Stimulated activated CD8-positive, alpha-beta memory T cell treated with anti-CD3 and anti-CD28 coated beads, Interleukin-15, amount 100 ng/mL, for 4 hours (primary cell): ENCODE measurements at places on chromosomes 12 and 14.

- no peak for DNase-seq
Observed at GRCh38 chr14:56903304-56903969, 93.2 kb upstream of the OTX2 start.

- DNase-seq: no peak
Observed at GRCh38 chr12:57890191-57891115, 43.9 kb upstream of the CTDSP2 start.

GRCh38 chr12:109475993-109476806 lies 900 bp downstream of the KCTD10 start:
- no peak for DNase-seq

DNA sequence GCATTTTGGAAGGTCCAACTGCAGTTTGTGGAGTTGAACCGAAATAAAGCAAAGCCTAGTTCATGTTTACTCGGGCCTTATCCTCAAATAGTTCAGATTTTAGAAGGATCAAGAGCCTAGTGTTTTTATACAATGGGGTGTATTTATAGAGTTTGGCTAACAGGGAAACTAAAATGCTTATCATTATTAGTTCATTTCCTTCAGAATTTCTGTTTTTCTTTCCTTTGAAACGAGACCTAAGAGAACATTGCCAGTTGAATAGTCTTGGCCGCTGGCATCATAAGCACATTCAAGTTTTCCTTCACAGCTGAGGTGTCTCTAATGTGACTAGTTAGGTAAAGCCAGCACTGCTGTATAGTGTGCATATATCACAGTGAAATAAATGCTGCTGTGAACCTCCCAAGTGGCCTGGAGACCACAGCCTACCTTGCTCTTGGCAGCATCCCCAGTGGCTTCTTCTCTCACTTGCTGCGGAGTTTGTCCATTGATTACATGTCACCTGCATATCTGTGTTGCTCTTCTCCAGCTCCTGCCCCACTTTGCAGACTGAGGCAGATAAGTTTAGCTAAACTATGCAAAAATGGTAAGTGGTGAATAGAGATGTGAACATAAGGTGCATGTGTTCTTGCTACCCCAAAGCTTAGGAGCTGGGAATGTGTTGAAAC lies 88.8 kb downstream of the ANO6 start:
- no peak for DNase-seq

DNA sequence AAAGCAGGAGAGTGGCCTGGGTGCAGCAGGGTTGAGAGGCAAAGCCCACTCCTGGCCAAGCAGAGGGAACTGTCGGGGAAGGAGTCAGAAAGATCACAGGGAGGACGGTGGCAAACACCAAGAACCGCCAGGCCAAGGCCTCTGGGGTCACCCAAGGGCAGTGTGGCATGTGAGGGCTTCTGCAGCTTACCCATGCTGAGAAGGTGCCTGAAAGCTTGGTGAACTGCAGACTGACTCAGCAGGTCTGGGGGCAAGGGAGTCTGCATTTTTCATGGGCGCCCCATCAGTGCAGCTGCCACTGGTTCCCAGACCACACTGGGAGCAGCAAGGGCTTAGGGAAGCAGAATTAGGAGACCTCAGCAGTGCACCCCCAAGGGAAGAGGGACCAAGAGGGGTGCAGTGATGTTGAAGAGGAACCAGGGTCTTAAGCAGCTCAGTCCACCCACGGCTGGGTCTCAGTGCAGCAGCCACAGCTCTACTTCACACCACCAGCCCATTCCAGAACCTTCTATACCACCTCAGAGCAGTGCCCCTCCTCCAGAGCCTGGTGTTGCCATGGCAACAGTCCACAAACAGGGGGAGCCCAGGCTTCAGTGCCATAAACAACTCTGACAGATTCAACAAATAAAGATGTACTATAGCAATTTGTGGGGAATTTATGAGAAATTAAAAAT lies 59.4 kb downstream of the ITPK1 start:
- no peak for DNase-seq

DNA sequence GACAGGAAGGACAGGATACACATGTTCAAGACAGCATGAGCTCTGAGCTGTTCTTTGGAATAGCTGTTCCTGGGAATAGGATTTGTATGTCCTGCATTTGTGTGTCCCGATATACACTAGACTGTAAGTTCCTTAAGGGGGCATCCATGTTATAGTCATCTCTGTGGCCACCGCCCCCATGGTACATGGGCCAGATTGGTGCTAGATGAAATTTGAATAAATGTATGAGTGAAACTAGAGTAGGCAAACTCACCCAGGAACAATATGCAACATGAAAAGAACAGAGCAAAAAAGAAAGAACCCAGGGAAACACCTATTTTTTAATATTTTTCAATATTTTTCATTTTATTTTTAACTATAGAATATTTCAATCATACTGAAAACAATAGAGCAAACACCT lies 25.1 kb upstream of the KRT77 start:
- no peak for DNase-seq

- no peak for DNase-seq
Observed at GRCh38 chr14:43532825-43533416, 974.2 kb downstream of the FSCB start.

DNA sequence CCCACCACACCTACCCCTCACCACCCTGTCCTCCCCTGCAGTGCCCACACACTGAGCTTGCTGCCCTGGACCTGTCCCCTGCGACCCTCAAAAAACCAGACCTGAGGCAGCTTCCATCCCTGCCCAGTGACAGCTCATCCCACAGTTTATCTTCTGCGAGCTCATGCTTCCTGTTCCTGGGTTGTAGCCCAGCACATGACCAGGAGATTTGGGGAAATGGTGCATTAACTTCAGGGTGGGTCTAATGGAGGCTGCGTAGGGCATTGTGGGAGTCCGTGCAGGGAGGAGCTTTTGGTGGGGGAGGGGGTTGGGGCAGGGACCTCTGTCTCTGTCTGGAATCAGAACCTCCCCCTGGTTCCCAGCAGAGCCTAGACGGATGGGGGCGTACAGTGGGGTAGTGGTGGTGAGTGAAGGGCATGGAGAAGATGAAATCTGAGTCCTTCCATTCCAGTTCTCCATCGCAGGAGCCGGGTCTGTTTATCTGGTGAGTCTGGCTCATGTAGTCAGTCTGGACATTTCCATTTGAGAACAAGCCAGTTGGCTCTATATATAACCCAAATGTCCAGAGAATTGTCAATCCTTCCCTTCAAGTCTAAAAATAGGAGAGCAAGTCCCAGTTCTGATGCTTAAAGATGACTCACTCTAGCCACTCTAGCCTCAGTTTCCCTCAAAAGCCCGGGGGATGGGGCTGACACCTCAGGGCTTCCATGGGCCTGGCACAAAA lies 270.9 kb downstream of the CACNA1C start:
- no peak for DNase-seq

- no peak for DNase-seq
Observed at GRCh38 chr14:34203251-34203722, 252.4 kb upstream of the EGLN3 start.

- DNase-seq: no peak
Observed at GRCh38 chr14:104885031-104885972, 20.2 kb downstream of the CEP170B start.

- no peak for DNase-seq
Observed at GRCh38 chr14:37138898-37139297, 33.5 kb downstream of the SLC25A21 start.

GRCh38 chr12:131217024-131217586 lies 263.4 kb downstream of the ADGRD1 start:
- DNase-seq: no peak

GRCh38 chr12:42853370-42854140 lies 264.0 kb upstream of the PRICKLE1 start:
- no peak for DNase-seq

DNA sequence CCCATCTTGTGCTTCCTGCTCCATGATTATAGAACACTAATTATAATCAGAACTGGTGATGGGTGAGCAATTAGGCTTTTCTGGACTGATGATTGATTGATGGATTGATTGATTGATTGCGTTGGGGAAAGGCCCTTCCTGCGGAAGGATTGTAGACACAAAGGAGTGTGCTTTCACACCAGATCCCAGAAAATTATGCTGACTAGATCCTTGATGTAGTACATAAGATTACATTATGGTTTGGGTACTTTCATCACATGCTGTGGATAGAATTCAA lies 8.4 kb downstream of the PELI2 start:
- DNase-seq: no peak

- no peak for DNase-seq
Observed at GRCh38 chr14:96888158-96888557, 91.0 kb downstream of the VRK1 start.

GRCh38 chr14:68000511-68000910 lies 180.9 kb downstream of the RAD51B start:
- DNase-seq: no peak

- no peak for DNase-seq
Observed at GRCh38 chr14:74915826-74916225, 7.2 kb downstream of the RPS6KL1 start.

DNA sequence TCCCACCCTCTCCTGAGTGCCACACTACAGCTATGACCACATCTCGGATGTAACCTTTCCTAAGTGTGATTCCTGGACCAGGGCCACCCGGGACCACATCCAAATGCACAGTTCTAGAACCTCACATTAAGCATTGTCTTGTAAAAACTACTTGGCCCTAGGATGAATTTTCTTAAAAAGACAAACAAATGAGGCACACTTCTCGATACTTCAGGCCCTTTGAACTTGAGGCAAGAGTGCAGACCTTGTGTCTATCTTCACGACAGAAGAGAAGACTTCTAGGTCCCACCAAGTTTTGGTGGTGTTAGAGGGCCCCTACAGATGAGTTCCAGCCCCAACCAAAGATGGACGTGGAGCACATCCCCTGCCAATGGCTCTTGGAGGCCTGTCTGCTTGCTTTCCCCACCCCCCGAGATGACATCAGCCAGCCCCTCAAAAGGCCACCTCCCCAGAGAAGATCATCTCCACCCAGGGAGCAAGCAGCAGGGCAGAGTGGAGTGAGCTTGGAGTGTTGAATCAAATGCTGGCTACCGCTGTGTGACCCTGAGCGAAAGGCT lies 9.3 kb downstream of the ISCU start:
- no peak for DNase-seq

- DNase-seq: no peak
Observed at GRCh38 chr12:103712216-103712615, 125.1 kb downstream of the STAB2 start.

GRCh38 chr12:27179400-27180214 lies 64.5 kb upstream of the STK38L start:
- no peak for DNase-seq

GRCh38 chr12:106974511-106974910 lies 12.4 kb downstream of the MTERF2 start:
- no peak for DNase-seq

GRCh38 chr12:50066402-50066801 lies 9.0 kb downstream of the ASIC1 start:
- no peak for DNase-seq

- no peak for DNase-seq
Observed at GRCh38 chr12:27785882-27786570, 6.0 kb upstream of the MANSC4 start.
